Stimulated activated naive CD8-positive, alpha-beta T cell treated with anti-CD3 and anti-CD28 coated beads, Interleukin-15, Interleukin-2, amounts not matched to agents 100 U/mL and 50 U/mL, for 24 hours (primary cell): ENCODE measurements at places on chromosomes 11 and 22.

DNA sequence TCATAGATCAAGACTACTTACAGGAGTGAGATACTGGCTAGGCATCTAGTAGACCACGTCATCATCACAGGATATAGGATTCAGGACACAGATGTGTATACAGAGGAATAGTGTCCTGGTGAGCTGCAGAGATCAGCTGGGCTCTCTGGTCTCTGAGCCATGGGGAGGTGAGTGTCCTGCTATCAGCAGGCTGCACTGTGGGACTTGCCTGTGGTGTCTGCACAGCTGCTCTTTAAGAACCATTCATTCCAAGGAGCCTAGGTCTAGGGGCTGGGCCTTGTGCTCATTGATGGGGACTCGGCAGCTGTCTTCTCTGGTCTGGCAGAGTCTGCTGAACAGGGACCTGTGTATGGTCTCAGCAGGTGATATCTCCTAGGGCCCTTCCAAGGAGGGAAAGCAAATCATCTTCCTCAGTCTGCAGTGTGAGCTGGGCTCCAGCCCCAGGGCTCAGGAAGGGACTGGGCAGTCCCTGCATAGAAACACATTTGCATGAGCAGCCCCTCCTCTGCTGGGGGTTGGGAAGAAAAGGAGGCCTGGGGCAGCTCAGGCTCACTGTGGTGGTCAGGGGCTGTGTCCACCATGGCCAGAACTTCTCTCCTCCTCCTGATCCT is 66.1 kb upstream of the VPREB1 start:
- no peak for DNase-seq

DNA sequence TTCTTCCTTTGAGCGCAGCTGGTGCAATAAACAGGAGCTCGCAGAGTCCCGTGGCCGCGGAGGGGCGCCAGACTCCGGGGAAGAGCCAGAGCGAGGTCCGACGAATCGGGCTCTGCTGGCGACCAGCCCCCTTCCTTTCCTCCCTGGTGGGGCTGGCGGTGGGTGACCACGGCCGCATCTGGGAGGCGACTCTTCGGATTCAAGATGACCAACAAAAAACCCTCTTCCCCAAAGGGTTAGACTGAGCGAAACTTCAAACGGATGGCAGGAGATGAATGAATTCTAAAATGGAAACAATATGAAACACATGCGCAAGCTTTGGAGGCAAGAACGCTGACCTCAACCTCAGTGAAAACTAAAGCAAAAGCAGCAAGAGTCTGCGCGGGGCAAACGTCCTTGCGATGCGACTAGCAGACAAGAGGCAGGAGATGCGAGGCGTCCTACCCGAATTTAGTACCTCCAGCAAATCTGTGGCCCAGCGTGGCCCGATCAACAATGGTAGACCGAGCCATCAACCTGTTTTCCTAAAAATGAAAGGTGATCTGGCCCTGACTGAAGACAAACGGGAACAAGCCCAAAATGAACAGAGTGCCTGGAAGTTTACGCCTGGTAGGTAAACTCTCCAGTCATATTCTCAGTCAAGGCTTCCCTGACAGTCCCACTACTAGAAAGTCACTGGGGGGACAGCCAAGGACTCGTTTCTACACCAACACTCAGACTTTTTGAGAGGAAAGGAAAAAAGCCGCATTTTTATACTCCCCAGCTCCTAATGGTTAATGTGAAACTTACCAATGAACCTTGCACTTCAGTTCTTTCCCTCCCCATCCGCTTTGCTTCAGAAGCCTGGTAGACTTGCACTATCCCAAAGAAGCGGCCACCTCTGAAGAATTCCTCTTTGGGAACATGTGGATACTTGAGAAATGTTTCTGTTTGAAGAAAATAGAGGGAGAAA is 11.6 kb downstream of the MMP3 start:
- DNase-seq, result peak; percentile 11

DNA sequence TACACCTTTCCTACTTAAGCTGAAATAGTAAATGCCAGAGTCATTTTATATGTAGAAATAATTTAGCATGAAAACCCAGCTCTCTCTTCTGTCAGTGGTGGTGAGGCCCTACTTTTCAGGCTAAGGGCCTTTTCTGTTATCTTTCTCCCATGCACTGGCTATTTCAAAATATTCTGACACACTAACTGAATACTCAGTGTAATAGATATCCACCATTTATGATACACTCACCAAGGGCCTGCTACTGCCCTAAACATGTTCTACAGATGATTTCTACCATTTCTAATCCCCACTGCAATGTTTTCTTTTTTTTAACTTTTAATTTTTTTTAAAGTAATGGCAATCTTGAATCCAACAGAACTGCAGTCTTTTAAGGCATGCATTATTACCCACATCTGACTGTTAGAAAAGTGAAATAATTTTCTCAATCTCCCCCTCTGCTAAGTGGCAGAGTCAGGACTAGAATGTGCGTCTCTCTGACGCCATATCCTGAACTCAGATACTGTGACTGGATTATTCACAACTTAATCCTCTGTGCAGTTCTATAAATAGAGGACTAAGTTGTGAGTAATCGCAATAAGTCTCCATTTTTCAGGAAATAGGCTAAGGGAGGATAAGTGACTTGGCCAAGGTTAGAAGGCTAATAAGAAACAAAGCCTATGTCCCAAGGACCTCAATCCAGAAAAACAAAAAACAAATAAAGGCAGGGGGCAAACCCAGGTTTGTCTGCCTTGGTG is 44.0 kb downstream of the GRAMD1B start:
- no peak for DNase-seq

GRCh38 chr11:80240245-80240644 is 799.4 kb upstream of the TENM4 start:
- no peak for DNase-seq

DNA sequence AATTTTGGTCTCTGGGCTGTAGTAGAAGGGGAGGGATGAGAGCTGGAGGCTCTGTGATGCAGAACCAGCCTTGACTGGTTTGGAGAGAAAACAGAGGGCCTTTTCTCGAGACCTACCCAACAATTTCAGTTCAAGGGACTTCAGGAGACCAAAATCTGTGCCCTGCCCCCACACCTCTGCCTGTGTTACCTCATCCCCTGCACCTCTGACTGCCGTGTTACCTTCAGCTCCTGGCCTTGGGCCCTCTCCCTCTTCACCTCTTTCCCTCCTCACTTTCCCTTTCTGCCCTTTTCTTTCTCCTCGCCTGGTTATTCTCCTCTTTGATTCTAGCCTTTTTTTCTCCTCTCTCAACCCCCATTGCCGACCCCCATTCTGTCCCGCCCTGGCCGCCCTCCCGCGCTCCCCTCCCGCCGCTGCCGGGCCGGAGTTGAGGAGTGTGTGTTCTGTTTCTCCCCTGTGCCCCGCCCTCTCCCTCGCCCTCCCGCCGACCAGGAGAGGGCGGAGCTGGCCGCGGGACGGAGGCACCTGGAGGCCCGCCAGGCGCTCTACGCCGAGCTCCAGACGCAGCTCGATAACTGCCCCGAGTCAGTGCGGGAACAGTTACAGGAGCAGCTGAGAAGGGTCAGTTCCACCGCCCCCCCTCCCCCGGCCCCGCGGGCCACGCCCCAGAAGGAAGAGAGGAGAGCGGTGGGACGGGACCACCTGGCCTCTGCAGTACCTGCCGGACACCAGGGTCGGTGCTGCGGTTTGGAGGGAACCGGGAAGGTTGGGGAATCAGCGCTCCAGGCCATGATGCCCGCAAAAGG is 27.2 kb downstream of the PHLDB1 start:
- DNase-seq, result no peak

DNA sequence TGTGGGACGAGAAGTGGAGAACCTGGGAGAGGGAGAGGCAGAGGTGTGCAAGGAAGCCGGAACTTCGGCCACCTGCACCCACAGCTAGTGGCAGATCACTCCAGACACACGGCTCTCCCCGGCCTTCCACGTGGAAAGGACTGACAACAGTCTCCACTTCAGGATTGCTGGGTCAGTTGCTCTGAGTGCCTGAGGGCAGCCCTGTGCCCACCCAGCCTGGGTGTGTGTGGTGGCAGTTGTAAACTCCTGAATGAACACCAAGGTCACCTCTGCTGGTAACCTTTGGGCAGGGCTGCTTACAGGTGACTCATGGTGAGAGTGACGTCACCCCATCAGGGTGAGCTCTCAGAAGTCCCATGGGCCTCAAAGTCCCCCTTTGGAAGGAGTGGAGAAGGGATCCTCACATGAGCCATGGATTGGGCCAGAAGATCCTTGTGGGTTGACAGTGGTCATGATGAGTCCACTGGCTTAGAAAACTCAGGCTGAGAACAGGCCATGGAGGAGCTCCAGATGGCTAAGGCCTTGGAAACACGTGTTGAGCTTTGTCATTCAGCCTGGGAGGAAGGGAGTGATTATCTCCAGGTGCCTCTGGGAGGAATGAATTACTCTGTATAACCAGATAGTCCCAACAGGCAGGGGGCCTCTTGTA is 71.3 kb downstream of the BCR start:
- peak; percentile 44 for DNase-seq

- no peak for DNase-seq
Observed at GRCh38 chr22:45911601-45912271, 65.2 kb downstream of the WNT7B start.

GRCh38 chr11:64484191-64485022 is 106.6 kb upstream of the SLC22A12 start:
- DNase-seq, result no peak

DNA sequence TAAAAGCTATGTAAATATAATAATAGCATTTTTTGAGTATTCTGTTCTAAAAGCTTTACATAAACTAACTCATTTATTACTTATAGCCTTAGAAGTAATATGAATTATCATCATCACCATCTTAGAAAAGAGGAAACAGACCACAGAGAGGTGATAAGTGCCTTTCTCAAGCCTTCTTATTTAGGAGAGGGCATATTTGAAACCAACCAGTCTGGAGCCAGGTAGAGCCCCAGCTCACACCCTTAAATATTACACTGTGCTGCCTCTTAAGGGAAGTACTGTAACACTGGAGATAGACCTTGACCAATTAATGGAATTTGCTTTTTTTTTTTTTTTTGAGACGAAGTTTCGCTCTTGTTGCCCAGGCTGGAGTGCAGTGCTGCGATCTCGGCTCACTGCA is 2.3 kb downstream of the BCO2 start:
- no peak for DNase-seq

- DNase-seq, result no peak
Observed at GRCh38 chr11:8218840-8219239, 44.8 kb downstream of the LMO1 start.

DNA sequence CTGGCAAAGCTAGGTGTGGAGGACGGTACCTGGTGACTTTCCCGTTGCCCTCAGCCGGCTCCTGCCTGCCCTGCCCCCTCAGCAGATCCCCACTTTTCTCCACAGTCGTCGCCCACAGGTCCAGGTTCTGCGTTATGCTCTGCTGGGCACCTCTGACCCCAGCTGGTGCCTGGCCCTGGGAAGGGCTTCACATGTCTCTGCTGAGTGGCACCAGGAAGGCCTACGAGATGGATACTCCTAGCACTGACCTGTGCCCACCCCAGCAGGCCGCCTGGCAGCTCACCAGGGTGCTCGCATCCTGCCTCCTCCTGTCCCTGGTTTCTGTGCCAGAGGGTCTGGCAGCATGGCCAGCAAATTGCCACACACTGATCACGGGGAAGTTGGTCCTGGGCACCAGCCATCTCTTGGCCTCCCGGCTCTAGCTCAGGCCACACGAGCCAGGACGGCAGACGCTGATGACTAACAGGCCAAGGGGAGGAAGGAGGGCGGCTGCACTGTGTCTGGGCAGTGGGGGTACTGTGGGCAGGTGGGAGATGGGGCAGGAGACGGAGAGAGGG is 13.8 kb downstream of the CARS1 start:
- DNase-seq, result no peak

- no peak for DNase-seq
Observed at GRCh38 chr11:8488395-8488794, 105.6 kb downstream of the STK33 start.

DNA sequence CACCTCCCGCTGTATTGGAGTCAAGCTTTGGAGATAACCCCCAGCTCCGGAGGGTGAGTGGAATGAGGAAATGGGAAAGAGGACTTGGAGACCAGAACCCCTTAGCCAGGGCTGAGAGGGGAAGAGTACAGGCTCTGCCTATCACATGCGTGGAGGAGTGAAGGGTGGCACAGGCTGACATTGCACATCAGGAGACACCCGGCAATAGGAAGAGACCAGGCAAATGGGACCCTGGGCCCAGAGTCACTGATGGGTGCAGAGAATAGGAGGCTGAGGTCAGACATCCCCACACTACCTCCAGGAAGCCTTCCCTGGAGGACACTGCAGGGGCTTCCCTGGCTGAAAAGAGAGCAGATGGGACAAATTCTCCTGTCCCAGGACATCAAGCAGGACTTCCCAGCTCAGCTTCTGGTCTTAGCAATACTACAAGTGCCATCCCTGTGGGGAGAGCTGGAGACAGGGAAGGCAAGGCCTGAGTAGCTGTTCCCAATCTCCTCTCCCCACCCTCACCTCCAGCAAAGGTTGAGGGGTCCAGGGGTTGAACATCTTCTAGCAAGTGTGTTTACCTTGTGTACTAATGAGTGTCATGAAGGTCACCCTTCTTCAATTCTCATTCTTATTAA is 160.7 kb downstream of the BUD13 start:
- DNase-seq, result no peak

DNA sequence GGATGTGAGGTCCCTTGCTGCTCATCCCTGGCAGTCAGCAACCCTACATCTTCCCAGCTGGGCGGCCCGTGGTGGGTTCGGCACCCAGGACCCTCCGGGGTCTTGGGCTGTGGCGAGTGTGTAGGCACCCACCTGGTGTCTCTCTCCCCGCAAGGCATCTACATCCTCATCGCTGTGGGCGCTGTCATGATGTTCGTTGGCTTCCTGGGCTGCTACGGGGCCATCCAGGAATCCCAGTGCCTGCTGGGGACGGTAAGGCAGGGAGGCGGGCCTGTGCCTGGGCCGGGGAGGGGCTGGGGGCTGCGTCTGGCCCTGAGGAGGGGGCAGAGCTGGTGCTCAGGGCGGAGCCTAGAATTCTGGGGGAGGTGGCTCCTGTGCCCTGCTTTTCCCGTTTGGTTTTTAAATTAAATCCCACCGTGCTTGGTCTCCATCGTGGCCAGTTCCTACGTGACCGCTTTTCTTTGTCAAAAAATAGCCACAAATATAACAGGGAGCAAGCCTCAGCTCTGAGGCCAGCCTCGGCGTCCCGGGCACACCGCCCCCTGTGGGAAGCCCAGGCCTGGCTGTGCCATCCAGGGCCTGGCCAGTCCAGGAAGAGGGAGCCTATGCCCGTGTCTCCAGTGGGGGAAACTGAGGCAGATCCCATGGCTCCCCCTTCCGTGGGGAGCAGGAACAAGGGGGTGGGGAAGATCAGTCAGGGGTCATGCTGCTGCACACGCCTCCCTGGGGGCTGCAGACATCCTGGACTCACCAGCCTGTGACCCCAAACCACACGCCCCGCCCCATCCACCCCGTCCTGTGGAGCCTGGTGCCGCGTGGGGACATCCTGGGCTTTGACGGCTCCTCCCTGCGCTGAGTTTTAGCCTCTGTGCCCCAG is 6.4 kb upstream of the TSSC4 start:
- no peak for DNase-seq
